ENCODE measurements at places on chromosomes 5 and 9.

GRCh38 chr5:154712518-154713437 is 42.4 kb upstream of the LARP1 start:
- no peak for DNase-seq

- DNase-seq = no peak
Observed at GRCh38 chr5:177509991-177510566, 453 bp upstream of the DOK3 start.

DNA sequence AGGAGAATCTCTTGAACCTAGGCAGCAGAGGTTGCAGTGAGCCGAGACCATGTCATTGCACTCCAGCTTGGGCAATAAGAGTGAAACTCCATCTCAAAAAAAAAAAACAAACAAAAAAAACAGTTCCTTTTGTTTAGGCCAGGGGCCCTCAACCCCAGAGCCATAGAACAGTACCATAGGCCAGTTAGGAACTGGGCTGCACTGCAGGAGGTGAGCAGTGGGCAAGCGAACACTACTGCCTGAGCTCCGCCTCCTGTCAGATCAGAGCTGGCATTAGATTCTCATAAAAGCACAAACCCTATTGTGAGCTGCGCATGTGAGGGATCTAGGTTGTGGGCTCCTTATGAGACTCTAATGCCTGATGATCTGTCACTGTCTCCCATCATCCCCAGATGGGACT is 49.1 kb upstream of the SUB1 start:
- DNase-seq = no peak

GRCh38 chr5:76579166-76579937 is 43.9 kb downstream of the F2RL2 start:
- DNase-seq = no peak

DNA sequence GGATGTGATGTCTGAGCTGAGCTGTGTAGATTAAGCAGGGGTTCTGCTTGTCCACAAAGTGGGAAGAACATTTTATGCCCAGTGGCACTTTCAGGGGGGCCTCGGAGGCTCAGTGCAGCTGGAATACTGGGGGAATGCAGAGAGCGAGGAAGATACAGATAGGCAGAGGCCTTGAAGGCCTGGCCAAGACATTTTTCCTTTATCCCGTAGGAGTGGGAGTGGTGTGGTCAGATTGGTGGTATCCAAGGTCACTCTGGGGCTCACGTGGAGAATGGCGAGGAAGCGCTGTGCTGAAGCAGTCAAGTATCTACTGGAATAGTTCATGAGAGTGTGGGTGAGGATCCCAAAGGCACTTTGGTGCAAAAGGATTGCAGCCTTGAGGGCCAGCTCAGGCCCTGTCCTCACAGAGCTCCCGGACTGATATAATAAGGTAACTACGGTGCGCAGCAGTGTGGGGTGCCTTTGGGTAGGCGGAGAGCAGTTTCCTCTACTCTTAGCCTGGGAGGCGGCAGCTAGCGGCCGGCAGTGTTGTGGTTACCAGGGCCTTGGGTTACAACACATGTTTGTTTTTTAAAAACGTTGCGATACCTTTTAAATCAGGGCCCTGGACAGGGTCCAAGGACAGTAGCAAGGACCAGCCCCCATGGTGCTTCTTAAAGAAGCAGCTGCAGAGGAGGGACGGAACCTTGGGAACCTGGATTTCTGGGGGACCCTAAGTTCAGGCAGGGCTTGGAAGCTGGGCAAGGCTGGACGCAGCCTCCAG is 10.8 kb upstream of the CCDC69 start:
- DNase-seq = no peak

- no peak for DNase-seq
Observed at GRCh38 chr9:136688274-136689107, 1.2 kb upstream of the AGPAT2 start.

- DNase-seq = no peak
Observed at GRCh38 chr9:7811677-7812076, 12.1 kb upstream of the DMAC1 start.

DNA sequence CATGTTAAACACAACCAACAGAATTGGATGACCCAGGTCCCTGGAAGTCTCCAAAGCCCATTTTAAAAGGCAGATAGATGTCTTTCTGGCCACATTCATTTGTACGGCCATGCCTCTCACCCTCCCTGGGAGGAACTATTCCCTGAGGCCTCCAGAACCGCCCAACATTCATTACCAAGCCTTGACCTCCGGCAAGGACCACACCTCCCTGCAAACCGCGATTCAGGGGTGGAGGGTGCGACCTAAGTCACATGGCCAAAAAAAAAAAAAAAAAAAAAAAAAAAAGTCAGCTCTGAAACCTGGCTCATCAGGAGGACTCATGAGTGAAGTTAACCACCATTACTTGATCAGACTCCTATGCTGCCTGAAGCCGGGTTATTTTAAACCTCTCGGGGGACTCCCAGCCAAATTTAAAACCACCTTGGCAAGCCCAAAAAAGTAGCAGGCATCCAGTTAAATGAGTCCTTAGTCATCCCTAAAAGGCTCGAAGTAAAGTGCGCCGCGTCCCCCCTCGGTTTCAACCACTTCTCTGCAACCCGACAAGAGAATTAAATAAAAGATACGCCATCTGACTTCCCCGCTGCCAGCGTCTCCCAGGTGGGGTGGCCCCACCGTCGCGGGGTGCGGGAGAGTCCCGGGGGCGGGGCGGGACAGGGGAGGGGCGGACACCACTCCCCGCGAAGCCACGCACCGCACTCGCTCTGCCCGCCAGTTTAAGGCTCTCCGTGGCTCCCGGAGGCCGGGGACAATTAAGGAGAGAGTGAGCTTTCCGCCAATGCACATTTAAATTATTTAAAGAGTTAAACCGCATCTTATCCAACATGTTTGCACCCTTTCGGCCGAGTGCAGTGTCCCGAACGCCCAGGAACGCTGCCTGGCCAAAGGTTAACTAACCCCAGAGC is 2.3 kb downstream of the KLF9 start:
- DNase-seq = peak; percentile 63

DNA sequence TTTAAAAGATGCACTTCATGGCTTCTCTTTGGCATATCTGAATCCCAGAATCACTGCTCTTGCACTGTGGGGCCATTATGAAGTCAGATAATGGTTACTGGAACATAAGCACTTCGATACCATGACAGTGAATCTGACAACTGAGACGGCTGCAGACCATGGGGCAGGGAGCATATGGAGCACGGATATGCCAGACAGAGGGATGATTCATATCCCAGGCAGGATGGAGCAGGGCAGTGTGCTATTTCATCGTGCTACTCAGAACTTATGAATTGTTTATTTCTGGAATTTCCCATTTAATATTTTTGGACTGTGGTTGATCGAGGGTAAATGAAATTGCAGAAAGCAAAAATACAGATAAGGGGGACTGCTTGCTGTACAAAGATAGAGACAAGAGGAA is 145.0 kb downstream of the EGFLAM start:
- DNase-seq = no peak

DNA sequence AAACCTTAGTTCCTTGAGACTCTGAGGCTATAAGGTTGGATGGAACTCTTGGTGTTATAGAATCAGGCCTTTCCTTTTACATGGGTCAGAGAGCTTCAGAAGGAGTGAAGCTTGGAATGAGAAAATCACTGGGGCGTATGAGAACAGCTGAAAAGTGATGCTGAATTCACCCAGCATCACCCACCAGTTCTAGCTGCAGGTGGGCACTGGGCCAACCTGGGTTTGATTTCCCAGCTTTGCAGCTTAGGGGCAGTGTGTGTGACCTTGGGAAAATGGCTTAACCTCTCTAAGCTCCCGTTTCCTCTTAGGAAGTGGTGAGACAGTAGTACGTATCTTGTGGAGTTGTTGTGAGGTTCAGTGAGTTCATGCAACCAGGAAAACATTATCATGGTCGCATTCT is 10.7 kb downstream of the PCDH12 start:
- no peak for DNase-seq

- DNase-seq = no peak
Observed at GRCh38 chr9:27791311-27791710, 218.0 kb upstream of the C9orf72 start.

- no peak for DNase-seq
Observed at GRCh38 chr5:114734238-114734637, 372.4 kb downstream of the KCNN2 start.

DNA sequence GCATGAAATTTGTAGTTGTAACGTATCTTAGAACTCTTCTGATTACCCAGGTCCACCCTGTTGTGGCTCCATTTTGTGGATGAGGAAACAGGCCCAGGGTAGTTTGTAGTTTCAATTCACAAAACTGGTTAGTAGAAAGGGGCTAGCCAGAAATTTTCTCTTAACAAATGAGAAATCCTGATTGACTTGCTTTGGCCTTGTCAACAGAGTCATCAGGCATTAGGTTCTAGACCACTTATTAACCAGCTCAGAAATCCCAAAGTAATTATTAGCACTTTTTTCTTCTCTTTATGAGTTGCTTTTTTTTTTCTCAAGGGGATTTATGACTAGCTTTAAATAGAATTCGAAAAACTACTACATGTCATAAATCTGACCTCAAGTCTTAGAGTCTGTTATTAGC is 160.2 kb downstream of the SH3GL2 start:
- no peak for DNase-seq

- DNase-seq = no peak
Observed at GRCh38 chr9:127091526-127091925, 30.9 kb downstream of the ANGPTL2 start.

DNA sequence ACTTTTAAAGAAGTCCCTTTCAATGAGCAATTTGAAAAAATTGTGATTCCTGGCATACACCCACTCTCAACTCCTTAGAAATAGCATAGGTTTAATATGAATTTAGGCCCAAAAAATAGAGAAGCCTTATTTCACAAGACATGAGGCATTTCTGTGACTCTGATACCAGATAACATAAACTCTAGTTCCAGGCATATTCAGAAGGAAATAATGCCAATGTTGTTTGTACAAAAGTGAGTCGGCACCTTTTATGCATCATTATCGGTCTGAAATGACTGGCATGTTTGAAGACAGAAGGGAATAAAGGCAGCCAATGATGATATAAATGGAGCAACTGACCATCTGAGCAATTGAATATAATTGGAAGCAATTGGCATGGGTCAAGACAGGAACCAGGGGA is 19.4 kb upstream of the RECK start:
- no peak for DNase-seq

- DNase-seq = no peak
Observed at GRCh38 chr9:73782166-73782565, 630.5 kb downstream of the ANXA1 start.

DNA sequence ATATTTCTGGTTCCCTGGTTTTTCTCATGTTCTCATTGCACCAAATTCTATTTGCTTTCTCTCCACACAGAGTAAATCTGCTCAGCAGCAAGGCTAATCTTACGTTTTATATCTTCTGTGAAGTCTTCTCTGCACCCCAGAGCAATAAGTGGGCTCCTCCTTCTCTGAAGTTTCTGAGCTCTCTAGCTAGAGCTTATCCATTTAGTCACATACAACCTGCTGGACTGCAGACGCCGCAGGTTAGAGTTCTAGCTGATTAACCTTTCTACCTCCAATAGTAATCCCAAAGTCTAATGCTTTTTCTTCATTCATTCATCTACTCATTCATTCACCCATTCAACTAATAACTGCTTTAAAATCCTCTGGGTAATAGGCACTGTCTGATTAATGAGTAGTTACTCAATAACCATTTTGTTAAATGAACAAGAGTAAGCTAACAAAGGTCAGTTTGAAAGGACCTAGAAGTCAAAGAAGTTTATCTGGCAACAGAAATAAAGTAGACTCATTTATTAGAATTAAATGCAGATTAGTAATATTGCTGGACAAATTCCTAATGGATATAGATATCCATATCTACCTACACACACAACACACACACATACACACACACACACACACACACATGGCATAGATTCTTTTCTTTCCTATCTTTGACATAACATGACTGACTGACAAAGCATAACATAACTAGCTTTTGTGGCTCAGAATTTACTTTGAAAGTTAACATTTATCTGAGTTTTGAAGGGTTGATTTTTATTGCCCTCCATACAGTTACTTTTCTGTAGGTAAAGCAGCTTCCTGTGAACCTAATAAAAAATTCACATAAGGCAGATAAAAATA is 984.6 kb upstream of the SEMA6A start:
- DNase-seq = no peak

DNA sequence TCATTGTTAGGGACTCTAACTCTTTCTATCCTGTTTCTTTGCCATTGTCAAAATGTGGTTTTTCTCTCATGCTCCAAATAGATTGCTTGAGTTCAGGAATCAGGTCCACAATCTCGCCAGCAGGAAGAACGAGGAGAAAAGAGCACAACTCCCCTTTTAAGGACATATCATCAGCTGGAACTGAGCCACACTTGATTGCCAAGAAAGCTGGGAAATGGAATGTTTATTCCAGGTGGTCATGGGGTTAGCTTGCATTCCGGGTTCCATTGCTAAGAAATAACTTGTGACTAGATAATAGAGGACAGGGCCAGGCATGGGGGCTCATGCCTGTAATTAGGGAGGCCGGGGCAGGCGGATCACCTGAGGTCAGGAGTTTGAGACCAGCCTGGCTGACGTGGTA is 32.4 kb upstream of the C9orf57 start:
- DNase-seq = no peak

DNA sequence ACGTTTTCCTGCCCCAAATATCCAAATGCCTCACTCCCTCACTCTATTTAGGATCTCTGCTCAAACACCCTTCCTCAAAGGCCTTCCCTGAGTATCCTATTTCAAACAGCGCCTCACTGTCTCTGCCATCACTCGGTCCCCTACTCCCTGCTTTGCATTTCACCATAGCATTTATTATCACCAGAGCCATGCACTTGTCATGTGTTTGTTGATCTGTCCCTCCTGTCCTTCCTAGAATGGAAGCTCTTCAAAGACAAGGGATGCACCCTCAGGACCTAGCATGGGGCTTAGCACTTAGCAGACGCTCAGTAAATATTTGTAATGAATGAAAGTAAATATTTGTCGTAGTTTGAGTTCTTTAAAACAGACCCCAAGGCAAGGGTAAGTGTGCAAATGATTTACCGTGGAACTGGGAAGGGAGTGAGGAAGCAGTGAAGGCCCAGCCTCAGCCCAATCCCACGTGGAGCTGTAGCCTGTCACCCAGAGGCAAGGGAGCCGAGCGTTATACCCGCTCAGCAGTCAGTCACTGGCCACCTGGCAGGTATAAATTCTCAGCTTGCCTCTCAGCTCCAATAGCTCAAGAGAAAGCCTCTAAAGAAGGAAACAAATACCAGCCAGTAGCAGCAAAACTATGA is 97.7 kb upstream of the KIF2A start:
- no peak for DNase-seq

- DNase-seq = no peak
Observed at GRCh38 chr5:128009403-128009802, 74.2 kb upstream of the SLC12A2 start.

DNA sequence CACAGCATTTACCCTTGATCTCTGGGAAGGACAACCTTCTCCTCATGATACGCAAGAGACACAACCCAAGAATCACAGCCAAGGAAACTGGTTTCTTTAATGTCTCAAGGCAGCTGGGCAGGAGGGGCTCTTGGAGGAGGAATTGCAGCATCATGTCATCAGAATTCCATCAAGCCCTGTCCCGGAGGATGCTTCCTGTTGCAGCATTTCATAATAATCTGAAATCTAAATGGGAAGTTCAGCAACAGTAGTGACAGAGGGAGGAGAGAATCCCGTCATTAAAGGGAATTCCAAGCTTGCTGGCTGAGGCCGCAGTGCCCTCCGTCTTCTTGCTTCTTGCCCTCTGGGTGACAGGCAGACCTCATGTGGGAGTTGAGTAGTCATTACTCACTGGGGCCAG is 192.7 kb downstream of the TENT4A start:
- DNase-seq = no peak

Data from activated naive CD4-positive, alpha-beta T cell treated with anti-CD3 and anti-CD28 coated beads, Interleukin-2, amount 50 U/mL, for 72 hours (primary cell).